ENCODE measurements at places on chromosomes 1 and 21.

- peak; percentile 95 for DNase-seq
These were observed 15.6 kb upstream of the TACSTD2 start for GRCh38 chr1:58592522-58593134.

DNA sequence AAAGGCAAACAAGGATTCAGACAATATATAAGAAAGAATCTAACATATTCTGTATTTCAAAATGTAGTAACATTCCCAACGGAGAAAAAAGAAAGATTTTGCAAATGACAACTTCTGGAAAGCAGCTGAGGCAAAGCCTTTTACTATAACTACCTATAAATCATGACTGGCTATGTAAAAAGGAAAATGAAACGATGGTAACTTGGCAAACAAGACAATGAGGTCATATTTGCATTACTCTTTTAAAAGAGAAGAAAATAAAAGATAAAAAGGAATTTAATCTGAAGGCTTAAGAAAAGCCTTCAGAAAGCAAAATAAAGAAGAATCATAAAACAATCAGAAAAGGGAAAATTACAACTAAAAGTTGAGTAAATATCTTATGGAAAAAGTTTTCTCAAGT lies 25.1 kb upstream of the ASPM start:
- no peak for DNase-seq

DNA sequence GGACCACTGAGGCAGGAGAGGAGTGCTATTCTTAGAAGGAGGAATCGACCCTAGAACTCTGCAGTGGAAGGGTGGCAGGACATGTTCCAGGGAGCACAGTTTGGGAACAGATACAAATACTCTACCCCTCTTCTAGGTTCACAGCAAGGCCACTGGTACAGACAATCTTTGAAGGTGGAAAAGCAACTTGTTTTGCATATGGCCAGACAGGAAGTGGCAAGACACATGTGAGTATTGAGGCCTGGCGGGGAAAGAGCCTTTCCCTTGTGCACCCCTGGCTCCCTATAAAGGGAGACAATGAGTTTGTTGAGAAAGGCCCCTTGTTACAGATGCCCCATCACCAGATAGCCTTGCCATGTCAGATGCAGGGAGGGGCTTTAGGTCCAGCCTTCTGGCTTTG lies 17.8 kb downstream of the KIF2C start:
- DNase-seq: no peak

DNA sequence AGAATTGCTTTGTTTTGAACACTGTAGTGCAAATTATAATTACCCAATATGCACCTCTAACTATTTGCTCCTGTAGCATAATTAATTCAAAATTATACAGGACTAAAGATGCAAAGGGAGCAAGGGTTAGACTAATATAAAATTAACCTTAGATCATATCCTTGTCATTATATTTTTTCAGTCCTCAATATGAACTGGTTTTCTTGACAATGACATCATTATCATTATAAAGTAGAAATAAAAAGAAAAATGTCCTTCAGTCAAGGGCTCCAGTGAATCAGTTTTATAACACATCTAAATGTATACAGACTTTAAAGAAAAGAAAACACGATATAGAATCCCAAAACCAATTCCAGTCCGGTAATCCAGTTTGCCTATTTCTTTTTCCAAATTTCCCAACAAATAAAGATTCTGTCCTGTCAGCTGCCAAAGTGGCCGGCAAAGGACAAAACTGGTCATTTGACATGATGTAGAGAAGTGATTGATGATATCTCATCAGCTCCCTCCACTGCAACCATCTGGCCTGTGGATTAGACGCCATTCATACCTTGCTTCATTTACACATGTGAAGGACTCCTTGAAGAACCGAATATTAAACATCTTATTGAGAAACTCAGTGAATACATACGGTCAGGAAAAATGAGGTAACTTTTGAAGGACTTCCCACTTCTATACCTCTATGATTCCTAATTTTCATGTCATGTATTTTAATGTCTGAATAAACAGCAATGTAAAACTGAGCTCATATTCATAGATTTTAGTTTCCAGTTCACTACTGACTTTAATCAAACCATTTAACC lies 15.5 kb downstream of the DPYD start:
- no peak for DNase-seq

DNA sequence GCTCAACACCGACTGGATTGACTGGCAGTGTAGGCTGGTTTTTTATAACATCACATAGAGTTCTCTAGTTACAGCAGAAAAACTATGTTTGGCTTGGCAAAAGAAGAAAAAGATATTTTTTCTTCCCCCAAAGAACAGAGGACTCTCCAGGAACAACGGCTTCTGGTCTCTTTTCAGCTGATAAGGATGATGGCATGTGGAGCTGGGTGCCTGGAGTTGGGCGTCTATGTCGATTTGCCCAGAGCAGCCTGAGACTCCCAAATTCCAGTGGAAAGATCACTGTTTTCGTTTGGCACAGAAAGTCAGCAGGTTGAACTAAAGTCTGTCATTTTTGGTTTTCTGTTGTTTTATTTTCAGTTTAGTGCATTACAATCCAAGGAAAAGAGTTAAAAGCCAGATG lies 91.1 kb downstream of the SMYD2 start:
- no peak for DNase-seq

- DNase-seq: no peak
These were observed 69.5 kb downstream of the TRIM11 start for GRCh38 chr1:228337031-228337564.

GRCh38 chr1:28885472-28885877 lies 28.9 kb upstream of the EPB41 start:
- no peak for DNase-seq

DNA sequence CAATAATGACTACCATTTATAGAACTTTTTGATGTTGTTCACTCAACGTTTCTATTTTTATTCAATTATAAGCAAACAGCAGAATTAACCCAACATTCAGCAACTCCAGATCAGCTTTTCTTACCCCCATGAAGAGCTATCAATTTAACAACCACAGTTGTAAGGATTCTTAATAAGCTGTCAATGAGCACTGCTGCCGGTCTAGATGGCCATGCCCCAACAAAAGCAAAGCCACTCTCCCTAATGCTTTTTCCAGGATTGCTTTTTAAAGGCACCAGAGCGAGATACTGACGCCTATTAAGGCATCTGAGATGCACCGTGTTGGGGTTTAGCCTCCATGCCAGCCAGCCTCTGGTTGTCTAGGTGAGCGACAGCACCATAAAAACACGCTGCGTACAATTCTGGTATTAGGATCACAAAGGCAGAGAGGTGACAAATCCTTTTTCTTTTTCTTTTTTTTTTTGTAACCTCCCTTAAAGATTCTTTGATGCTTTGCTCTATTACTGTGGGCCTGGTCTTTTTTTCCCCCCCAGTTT lies 39.5 kb downstream of the PTPRC start:
- no peak for DNase-seq

GRCh38 chr1:167668108-167668507 lies 38.1 kb downstream of the RCSD1 start:
- no peak for DNase-seq

- peak; percentile 23 for DNase-seq
These were observed 9.7 kb upstream of the COL8A2 start for GRCh38 chr1:36134505-36135329.

DNA sequence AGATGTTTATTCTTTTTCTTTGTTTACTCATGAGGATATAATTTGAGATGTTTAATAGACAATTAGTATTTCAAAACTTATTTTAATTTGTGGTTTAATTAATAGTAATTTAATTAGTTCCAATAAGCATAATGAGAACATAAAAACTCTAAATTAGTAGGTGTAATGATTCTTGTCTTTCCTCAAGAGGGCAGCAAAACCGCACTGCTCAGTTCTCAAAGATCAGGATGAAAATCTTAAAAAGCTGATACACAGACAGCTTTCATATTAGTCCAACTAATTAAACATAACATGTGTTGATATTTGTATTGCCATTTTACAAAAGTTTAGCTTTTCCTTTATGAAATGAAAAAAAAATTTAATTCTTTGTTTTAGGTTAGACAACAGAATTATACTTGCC lies 106.7 kb upstream of the C21orf91 start:
- peak; percentile 12 for DNase-seq

DNA sequence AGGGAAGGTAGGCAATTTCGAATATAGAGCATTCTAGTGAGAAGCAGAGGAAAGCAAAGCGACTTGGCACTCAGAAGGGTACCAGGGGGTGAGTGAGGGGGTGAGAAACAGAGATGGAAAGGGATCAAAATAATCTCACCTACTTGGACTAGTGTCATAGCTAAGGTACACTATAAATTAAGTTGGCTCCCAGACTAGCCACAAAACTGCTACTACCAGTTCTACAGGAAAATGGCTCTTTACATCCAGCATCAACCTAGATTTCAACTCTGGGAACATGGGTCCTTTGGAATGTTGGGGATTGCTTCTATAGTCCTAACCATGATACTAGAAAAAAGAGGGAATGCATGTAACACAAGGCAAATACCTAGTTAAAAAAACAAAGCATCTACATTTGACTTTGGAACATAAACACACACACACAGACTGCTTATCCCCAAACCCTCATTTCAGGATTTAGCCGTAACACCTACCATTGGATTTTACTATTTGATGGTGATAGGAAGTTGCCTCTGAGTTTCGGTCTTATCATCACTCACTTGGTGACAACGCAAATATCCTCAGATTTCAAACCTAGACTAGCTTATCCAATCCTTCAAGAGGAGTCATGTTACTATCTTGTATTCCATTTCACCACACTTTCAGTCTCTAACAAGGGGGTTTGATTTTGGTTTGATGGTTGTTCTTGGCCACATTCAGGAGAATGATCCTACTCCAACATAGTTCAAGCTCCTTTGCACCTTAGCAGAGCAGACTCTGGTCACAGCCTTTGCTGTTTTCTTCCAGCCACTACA lies 5.6 kb downstream of the ZBTB21 start:
- no peak for DNase-seq

DNA sequence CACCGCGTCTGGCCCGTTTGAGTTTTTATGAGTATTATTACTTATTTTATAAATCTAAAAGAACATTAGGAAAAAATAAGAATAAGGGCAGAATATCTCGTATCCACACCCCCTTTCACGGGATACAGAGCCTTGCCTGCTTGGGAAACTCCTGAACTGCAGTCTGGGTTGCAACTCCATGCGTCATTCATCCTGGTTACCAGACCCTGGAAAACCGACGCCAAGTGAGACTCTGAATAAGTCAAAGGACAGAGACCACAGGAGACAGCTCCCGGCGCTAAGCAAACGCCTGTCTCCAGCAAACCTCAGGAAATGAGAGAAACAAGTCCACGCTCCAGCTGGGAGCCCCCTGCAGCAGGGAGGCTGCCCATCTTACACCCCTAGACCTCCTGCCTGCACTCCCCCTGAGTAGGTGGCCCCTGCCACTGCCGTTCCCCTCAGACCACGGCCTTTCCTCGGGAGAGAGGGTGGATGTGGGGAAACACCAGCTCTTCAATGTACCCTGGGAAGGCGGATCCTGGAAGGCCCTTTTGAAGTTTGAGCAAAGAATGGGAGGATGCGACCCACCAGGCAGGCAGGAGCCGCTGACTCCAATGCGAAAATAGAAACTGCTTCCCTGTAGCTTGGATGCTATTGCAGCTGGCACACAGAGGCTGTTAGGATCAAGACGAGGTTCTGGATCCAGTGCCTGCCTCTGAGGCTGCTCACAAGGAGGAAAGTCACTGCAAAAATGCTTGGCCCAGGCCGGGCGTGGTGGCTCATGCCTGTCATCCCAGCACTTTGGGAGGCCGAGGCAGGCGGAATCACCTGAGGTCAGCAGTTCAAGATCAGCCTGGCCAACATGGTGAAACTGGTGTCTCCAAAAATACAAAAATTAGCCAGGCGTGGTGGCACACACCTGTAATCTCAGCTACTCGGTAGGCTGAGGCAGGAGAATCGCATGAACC lies 37.7 kb upstream of the GPR157 start:
- DNase-seq: peak; percentile 49

DNA sequence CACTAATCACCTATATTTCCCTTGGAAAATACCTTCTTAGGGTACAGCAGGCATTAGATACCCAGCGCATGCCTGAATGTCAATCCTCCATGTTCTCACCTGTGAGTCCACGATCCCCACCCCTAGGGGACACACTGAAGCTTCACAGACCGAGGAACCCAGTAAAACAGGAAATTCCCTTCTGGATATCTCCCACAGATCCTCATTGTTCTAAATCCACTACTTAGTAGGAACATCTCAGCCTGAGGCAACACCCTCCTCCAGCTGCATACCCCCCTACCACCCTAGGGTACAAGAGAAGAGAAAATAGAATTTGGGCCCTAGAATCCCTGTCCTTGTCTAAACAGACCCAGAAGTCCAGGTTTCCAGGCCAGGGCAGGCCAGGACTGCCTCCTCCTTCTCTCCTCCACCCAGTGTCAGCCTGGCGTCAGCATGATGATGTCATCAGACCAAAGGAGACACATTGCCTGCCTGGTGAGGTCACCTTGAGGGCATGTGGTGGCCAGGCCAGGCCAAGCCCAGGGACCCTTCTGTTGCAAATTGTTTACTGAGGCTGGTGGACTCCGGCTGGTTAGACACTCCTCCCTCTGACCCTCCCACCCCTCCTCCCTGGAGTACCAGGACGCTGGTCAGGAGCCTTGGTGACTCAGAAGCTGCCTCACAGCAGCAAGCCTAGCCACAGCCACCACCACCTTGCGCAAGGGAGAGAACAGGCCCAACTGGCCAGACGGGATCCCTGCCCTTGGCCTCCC lies 6.2 kb downstream of the NECTIN4 start:
- peak; percentile 81 for DNase-seq

DNA sequence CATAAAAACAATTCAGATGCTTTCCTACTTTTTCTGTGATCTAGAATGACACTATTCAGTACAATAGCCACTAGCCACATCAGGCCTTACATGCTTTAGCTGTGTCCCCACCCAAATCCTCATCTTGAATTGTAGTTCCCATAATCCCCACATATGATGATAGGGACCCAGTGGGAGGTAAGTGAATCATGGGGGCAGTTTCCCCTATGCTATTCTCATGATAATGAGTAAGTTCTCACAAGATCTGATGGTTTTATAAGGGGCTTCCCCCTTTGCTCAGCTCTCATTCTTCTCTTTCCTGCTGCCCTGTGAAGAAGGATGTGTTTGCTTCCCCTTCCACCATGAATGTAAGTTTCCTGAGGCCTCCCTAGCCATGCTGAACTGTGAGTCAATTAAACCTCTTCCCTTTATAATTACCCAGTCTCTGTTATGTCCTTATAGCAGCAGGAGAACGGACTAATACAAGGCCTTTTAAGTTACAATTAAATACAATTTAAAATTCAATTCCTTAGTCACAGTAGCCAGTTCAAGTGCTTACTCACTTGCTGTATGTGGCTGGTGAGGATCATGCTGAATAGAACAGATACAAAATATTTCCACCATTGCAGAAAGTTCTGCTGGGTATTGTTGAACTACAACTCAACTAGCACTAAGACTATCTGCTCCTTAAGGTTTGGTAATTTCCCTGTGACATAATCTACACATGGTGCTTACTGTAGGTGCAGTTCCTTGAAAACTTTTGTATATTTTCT lies 106.7 kb downstream of the SCMH1 start:
- no peak for DNase-seq

GRCh38 chr1:232893481-232894313 lies 56.7 kb upstream of the NTPCR start:
- peak; percentile 41 for DNase-seq

- DNase-seq: no peak
These were observed 146.6 kb downstream of the SPATA46 start for GRCh38 chr1:162230096-162230495.

Measured in kidney glomerular epithelial cell (primary cell).